AG08396 (cell line): ENCODE measurements at places on chromosomes 3 and 15.

- no peak for DNase-seq
Measured at GRCh38 chr3:182519569-182519968, 273.7 kb upstream of the ATP11B start.

DNA sequence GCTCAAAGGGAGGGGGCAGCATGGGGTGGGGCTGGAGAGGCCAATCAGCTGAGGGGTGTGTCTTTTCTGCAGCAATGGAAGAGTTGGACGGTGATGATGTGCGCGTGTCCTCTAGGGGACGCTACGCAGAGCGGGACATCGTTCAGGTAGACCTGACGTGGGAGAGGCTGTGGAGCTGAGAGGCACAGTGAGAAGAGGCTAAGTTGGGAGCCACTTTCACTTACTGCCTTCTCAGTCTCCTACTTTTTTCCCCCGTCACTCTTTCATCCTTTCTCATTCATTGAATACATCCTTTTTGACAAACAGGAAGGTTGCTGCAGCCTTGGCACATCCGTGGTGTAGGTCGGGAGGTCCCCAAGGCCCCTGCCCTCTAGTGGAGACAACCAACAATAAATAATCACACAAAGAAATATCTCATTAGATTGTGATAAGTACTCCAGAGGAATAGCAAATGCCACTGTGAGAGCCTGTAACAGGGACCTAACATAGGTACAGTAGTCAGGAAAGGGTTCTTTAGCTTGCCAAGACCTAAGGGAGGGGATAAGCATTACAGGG, 4.4 kb upstream of the BRPF1 start:
- DNase-seq, result no peak

- DNase-seq, result no peak
Measured at GRCh38 chr3:69326855-69327300, 59.0 kb downstream of the FRMD4B start.

- DNase-seq, result no peak
Measured at GRCh38 chr15:63797116-63797515, 36.6 kb downstream of the HERC1 start.

DNA sequence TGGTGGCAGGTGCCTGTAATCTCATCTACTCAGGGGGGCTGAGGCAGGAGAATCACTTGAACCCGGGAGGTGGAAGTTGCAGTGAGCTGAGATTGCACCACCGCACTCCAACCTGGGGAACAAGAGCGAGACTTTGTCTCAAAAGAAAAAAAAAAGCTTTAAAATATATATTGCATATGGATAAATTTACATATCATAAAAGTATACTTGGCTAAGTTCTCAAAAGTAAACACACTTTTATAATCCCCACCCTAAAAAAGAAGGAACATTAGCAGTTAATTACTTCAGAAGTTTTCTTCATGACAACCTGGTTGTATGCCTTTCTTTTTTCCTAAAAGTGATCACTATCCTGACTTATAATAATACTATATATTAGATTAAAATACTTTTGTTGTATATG, 369.1 kb upstream of the TPRG1 start:
- DNase-seq, result no peak

DNA sequence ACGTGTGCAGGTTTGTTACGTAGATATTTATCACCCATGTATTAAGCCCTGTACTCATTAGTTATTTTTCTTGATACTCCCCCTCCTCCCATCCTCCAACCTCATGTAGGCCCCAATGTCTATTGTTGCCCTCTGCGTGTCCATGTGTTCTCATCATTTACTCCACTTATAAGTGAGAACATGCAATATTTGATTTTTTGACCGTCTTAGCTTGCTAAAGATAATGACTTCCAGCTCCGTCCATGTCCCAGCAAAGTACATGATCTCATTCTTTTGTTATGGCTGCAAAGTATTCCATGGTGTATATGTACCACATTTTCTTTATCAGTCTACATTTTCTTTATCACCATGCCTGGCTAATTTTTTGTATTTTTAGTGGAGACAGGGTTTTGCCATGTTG, 623.2 kb downstream of the SQOR start:
- DNase-seq, result no peak

GRCh38 chr3:2246873-2247648, 148.4 kb downstream of the CNTN4 start:
- no peak for DNase-seq

GRCh38 chr3:168859143-168859542, 763.4 kb upstream of the GOLIM4 start:
- DNase-seq, result no peak

- DNase-seq, result no peak
Measured at GRCh38 chr3:14523792-14524191, 16.4 kb downstream of the GRIP2 start.

GRCh38 chr3:67064105-67064504, 66.0 kb downstream of the KBTBD8 start:
- no peak for DNase-seq

GRCh38 chr3:53255775-53256703, at the start of gene TKT:
Gene TKT (minus strand): TSS chr3:53256022. CDS start chr3:53255942, 80 bp downstream.
- peak; percentile 99 for DNase-seq

DNA sequence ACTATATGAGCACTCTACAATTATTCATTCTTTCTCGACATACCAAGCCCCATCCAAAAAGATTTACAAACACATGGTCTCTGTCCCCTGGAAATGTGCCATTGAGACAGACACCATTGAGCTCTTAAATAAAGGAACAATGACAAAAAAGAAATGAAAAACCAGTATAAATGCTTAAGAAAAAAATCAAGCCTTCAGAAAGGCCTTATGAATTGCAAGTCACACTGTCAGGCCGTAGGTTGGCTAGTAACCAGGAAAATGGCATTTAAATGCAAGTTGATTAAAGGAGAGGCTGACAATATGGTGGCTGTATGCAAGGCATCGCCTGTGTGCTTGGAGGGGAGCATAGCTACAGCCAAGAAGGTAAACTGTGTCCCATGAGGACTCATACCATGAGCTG, 49.7 kb downstream of the SRGAP3 start:
- no peak for DNase-seq

- no peak for DNase-seq
Measured at GRCh38 chr3:58639842-58640241, 26.7 kb downstream of the FAM3D start.

DNA sequence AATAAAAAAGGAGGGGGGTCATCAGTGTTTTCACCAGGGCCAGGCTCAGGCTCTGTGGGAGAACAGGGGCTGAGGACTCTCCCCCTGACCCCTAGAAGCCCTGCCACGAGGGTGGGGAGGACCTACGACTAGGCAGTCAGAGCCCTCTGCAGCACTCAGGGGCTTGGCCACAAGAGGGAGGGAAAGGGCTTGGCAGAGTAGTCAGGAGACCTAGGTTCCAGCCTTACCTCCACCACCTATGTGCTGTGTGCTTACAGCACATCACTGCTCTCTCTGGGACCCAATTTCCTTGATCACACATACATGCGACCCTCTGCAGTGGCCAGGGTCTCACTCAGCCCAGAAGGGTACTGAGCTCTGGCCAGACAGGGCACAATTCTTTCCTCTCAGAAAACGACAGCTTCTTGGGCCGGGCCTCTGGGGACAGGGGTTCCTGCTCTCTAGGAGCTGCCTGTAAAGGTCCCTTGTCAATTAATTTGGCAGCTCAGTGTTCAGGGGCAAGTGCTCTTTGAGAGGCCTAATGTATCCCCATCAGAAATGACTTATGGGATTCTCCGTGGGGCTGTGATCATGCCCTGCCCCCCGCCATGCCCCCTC, 16.4 kb upstream of the SKIC8 start:
- DNase-seq, result no peak

GRCh38 chr3:109927161-109927560, 589.8 kb upstream of the DPPA4 start:
- peak; percentile 76 for DNase-seq

- DNase-seq, result no peak
Measured at GRCh38 chr15:64854526-64854925, 12.8 kb downstream of the PLEKHO2 start.
